Putamen (tissue), 1 donor: ENCODE measurements at places on chromosomes 4 and X.

DNA sequence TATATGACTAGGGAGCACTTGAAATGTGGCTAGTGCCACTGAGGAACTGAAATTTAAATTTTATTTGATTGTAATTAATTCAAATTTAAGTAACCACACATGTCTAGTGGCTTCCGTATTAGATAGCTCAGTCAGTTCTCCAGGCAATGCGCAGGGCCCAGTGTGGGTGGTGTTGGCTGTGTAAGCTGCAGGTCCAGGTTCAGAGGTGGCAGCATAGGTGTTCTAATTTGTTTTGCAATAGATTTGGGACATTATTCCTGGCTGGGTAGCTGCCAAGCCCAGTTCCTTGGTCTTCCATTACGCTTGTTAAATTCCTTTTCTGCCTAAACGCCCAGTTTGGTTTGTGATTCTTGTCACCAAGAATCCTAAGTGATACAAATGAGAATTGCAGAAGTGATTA lies 79.5 kb downstream of the FAM184B start:
- DNase-seq, result no peak

DNA sequence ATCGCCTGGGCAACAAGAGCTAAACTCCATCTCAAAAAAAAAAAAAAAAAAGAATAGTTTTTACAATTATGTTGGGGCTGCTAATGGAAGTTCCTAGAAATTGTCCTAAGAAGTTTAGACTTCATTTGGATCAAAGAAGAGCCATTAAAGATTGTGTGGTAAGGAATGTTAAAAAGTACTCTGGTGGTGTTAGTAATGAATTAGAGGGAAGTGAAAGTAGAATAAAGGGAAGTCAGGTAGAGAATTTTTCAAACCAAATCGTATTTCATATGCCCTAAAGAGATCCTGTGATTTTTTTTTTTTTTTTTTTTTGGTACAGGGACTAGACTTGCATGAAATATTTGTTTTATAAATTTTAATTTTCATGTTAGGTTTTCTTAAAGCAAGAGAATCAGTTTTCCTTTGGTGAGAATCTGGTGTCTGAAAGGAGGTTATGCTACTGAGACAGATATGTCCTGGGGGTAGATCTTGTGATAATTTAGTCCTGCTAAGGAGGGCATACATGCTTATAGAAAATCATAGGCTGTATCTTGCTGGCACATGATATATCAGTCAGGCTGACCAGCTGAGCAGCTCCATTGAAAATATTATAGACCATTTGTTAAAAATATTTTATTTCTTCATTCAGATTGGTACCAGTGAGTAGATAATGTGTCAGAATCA lies 10.7 kb downstream of the SEC24B start:
- DNase-seq, result no peak

GRCh38 chrX:23855569-23855968 lies 52.2 kb downstream of the APOO start:
- no peak for DNase-seq

GRCh38 chr4:80420638-80421037 lies 85.1 kb downstream of the CFAP299 start:
- DNase-seq, result no peak

GRCh38 chr4:151541389-151542071 lies 132.6 kb downstream of the FHIP1A start:
- DNase-seq, result no peak

- no peak for DNase-seq
These were observed 146.4 kb upstream of the EDNRA start for GRCh38 chr4:147334478-147334877.

DNA sequence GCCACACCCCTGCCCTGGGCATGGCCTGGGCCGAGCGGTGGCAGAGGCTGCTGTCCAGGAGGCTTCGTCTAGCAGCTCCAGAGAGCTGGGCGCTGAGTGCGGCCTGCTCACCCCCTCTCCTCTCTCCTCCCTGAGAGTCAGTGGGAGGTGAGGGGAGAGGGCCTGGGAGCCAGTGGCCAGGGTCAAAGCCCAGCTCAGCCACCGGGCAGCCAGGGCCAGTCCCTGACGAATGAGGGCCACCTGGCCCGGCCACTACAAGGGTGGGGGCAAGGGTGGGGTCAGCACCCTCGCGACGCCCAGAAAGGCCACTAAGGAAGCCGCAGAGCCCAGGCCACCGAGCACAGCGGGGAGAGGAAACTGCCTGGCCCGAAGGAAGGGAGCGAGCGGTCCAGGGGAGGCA lies 131.7 kb downstream of the FAM53A start:
- DNase-seq, result no peak

- no peak for DNase-seq
These were observed 11.8 kb downstream of the CLCN5 start for GRCh38 chrX:49934148-49934547.

DNA sequence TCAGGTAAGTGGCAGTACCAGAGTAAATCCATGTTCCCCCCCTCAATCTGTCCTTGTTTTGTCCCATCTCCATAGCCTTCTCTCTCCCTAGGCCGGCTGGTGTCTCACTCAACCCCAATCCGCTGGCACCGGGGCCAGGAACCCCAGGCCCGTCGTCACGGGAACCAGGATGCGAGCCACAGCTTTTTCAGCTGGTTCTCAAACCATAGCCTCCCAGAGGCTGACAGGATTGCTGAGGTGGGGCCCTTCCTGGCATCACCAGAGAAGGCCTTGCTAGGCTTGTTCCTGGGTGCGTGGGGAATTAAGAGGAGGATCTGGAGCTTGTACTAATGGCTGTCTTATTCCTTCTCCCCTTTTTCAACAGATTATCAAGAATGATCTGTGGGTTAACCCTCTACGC lies 2.7 kb downstream of the TSPYL2 start:
- no peak for DNase-seq

GRCh38 chrX:32533848-32534247 lies 677.5 kb downstream of the DMD start:
- no peak for DNase-seq

DNA sequence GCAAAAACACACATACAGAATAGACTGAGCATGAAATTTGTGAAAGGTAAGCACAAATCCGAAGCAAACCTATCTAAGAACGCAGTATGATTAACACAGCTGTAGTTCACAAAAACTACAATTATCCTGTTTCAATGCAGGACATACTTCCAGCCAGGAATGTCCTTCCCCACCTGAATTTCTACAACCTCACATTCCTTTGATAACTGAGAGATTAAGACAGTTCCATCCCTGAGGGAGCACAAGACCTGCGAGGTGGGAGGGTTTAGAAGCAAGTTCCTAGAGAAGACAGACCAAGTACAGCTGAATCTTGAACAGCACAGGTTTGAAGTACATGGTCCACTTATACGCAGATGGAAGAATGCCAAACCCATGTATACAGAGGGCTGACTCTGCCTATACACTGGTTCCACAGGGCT lies 10.6 kb downstream of the ABCG2 start:
- no peak for DNase-seq

- DNase-seq, result no peak
These were observed 683 bp downstream of the MAN2B2 start for GRCh38 chr4:6575503-6576240.

GRCh38 chr4:83618991-83619645 lies 83.2 kb downstream of the GPAT3 start:
- peak; percentile 8 for DNase-seq

GRCh38 chr4:118983293-118983692 lies 94.6 kb downstream of the SYNPO2 start:
- no peak for DNase-seq

DNA sequence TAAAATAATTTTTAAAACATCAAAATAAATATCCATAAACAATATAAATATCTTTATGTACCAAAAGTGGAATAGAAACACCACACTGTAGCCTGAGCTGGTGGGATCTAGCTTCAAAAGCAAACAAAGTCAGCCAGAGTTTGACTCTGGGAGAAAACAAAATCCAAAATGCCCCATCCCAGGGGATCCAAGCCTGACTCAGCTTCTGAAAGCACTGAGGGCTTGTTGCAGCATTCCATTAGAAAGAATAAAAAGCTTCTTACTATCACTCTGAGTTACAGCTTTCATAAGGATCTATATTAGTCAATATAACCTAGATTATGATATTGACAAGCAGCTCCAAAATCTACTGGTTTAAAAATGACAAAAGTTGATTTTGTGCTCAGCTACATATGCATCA lies 149.7 kb upstream of the ANKRD50 start:
- DNase-seq, result no peak

DNA sequence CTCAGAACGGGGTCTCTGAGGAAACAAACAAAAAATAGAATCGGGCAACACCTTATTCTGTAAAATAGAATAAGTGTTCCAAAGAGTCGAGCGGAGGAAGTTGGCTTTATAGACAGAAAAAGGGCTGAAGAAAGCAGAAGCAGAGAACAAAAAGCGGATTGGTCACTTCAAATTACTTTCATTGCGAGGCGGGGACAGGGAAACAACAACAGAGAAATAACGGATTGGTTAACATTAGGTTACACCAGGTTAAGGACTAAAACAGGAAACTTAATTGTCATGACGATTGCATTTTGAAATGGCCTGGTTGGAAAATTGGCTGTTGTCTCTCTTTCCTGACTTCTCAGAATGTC lies 433 bp upstream of the COQ2 start:
- DNase-seq, result peak; percentile 45

DNA sequence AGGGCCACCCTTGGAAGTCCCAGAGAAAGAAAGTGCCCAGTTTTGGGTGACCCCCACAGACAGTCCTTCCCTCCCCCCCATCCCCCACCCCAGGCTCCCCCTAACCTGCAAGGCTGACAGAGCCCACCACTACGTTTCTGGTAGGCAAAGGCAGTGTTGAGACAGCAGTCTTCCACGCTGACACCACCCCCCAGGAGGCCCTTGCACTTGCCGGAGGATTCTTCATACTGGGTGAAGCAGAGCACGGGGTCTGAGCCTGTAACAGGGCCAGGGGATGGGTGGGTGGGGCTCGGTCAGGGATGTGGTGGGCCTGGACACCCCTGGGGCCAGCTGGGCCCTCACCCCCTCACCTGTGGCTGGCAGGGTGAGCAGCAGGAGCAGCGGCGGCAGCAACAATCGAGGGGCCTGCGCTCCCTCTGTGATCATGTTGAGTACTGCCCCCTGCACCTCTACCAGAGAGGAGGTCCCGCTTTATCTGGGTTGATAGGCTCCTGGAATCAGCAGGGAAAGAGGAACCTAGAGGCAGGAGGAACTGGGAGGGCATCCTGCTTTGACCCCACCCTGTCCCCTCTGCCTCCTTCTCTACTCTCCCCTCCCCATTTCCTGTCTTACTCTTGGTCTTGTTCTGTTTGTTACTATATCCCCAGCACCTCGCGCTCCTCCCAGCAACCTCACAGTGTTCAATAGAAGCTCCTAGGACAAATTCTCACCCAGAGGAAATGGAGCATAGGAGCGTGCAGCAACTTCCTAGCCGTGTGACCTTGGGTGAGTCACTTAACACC lies at the start of gene CFP:
Gene CFP, minus strand, starts transcription at position 512 of the 782 bp plus-strand sequence. Its CDS starts 86 bp downstream, at position 426.
- no peak for DNase-seq

DNA sequence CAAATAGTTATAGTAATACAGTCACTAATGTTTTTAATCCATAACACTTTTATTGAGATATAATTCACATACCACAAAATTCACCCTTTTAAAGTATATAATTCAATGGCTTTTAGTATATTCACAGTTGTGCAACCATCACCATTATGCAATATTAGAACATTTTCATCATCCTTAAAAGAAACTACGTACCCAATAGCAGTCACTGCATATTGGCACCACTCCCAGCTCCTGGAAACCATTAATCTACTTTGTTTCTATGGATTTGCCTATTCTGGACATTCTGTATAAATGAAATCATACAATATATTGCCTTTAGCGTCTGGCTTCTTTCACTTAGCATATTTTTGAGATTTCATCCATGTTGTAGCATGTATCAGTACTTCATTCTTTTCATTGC lies 99.3 kb downstream of the AMMECR1 start:
- DNase-seq, result no peak

GRCh38 chr4:53929311-53929710 lies 135.1 kb downstream of the CHIC2 start:
- DNase-seq, result no peak

DNA sequence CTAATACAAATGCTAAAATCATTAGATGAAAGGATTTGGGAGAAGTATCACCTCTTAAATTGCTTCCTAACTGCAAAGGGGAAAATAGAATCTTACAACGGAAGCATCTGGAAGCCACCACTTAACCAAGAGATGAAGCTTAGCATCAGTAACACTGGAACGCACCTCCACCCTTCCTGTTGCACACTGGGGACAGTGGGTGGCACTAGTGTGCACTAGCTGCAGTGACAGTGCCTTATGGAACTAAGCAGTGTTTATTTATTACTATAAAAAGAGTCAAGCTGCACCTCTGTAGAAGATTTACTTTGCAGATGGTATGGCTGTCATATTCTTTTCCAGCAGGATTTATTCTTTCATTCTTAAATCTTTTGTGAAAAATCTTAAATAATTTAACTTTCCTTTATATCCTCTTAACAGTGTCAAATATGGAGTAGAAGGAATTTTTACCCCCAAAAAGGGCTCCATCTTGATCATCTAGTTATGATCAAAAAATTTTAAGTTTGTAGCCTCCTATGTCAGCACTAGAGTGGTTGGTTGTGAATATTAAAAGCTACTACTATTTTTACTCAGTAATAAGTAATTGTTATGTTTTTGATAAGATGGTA lies 76.7 kb downstream of the SCD5 start:
- peak; percentile 61 for DNase-seq

GRCh38 chr4:127685292-127685691 lies 44.9 kb upstream of the SLC25A31 start:
- no peak for DNase-seq

GRCh38 chrX:19769467-19769866 lies 117.9 kb downstream of the SH3KBP1 start:
- no peak for DNase-seq

GRCh38 chrX:154530286-154530685 lies 14.3 kb upstream of the FAM3A start:
- no peak for DNase-seq
